Spleen (tissue), 13 donors: ENCODE measurements at places on chromosomes 7 and 10. TPM values are rescaled to one million over a fixed set of nuclear protein-coding genes. Genes with fewer than 3 reads are reported as not detected.
A peak's percentile ranks its signal among the peaks of the same experiment; 100 is the strongest.

The CEP55 gene
- 4.2 TPM for polyA plus RNA-seq

The ADAM22 gene
- 0.64 TPM for polyA plus RNA-seq

The LRRC17 gene
- polyA plus RNA-seq: 0.90 TPM

The TMEM254 gene
- 6.9 TPM for polyA plus RNA-seq

The H2BK1 gene
- polyA plus RNA-seq: 0.24 TPM

DNA sequence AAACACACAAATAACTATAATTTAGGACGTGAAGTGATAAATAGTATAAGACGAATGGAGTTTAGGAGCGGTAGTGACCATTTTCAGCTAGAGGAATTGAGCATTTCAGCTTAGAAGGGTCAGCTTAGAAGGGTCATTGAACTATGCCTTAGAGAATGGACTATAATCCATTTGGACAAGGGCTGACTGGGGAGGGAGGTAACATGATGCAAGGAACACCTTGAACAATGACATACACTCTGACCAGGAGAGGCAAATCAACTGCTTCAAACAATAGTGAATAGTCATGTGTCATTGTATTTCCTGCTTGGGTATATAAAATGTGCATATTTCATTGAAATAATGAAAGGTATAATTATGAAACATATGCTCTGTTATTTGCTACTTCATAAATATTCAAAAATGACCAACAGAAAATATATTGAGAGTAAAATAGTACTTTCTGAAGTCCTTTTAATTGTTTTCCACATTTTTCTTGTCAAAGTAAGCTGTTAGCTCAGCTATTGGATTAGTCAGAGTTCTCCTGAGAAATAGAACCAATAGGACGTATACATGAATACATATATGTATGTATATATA lies 40.5 kb upstream of the WASL start:
- H3K4me1 ChIP-seq: peaks cover 3% of the 10 kb centered on the region
- no peak overlapping the region for H3K27ac ChIP-seq
- no peaks in the 10 kb centered on the region for H3K27me3 ChIP-seq

- peak overlapping the region; percentile 53 for H3K4me3 ChIP-seq
- H3K27me3 ChIP-seq: peaks cover 23% of the 10 kb centered on the region
- H3K36me3 ChIP-seq: no peaks in the 10 kb centered on the region
- no peak overlapping the region for H3K27ac ChIP-seq
- no peak for DNase-seq
- peaks cover 15% of the 10 kb centered on the region for H3K4me1 ChIP-seq
Observed at GRCh38 chr10:101570428-101571270, 17.4 kb downstream of the POLL start.

DNA sequence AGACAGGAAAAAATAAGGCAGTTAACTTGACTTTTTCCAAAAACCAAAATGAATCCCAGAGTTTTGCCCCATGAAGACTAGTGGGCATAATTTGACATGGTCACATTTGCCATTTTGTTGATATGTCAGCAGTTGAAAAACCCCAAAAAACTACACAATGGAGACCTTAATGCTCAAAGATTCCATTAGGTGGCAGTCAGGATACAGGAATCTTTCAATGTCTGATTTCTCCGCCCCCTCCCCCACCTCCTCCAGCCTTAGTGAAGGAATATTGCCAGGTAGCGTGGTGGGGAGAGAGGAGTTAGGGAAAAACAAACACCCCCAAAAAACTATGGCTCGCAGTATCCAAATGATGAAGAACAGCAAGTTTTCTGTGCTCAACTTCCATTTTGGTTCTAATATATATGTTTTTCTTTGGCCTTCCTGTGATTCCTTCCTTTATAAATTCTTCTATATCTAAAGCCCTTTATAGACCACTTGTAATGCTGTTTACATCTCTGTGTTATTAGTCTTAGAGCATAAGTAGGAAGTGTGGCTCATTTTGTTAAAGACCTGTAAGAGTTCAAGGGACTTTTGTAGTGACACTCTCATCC lies 6.7 kb upstream of the SMNDC1 start:
- H3K36me3 ChIP-seq: no peaks in the 10 kb centered on the region
- H3K27ac ChIP-seq: no peak overlapping the region
- H3K4me1 ChIP-seq: peaks cover 30% of the 10 kb centered on the region
- no peak overlapping the region for H3K4me3 ChIP-seq

- no peak overlapping the region for H3K27ac ChIP-seq
- no peaks in the 10 kb centered on the region for H3K27me3 ChIP-seq
- no peak for DNase-seq
- H3K4me1 ChIP-seq: no peaks in the 10 kb centered on the region
Observed at GRCh38 chr10:87646192-87646909, 13.3 kb upstream of the PAPSS2 start.

DNA sequence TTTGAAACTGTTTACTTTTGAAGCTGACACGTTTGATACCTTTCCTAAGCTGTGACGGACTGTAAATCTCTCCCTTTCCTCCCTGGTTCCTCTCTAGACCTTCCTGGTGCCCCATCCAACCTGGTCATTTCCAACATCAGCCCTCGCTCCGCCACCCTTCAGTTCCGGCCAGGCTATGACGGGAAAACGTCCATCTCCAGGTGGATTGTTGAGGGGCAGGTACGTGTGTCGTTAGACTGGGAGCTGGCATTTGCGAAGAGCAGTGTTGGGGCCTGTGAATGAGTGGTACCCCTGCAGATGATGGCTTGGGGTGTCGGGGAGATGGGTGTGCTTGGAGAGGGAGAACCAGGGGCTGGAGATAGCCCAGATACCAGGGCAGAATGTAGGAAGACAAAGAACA lies 602.7 kb upstream of the FOXK1 start:
- no peaks in the 10 kb centered on the region for H3K27me3 ChIP-seq
- DNase-seq: no peak
- H3K36me3 ChIP-seq: no peaks in the 10 kb centered on the region
- no peaks in the 10 kb centered on the region for H3K4me1 ChIP-seq
- H3K4me3 ChIP-seq: no peak overlapping the region

- H3K4me3 ChIP-seq: no peak overlapping the region
- H3K27me3 ChIP-seq: no peaks in the 10 kb centered on the region
- no peak for DNase-seq
- no peaks in the 10 kb centered on the region for H3K4me1 ChIP-seq
Observed at GRCh38 chr7:105473163-105473562, 48.9 kb downstream of the PUS7 start.

GRCh38 chr10:23657677-23658076 lies 218.8 kb downstream of the OTUD1 start:
- H3K4me3 ChIP-seq: no peak overlapping the region
- H3K36me3 ChIP-seq: no peaks in the 10 kb centered on the region
- H3K27ac ChIP-seq: no peak overlapping the region
- DNase-seq: no peak

GRCh38 chr10:113412161-113412560 lies 140.7 kb upstream of the HABP2 start:
- H3K4me3 ChIP-seq: no peak overlapping the region
- H3K27me3 ChIP-seq: no peaks in the 10 kb centered on the region
- H3K36me3 ChIP-seq: no peaks in the 10 kb centered on the region
- DNase-seq: no peak

GRCh38 chr10:28980264-28980663 lies 302.9 kb downstream of the BAMBI start:
- DNase-seq: no peak
- H3K4me1 ChIP-seq: peaks cover 10% of the 10 kb centered on the region
- no peaks in the 10 kb centered on the region for H3K27me3 ChIP-seq
- no peak overlapping the region for H3K27ac ChIP-seq

DNA sequence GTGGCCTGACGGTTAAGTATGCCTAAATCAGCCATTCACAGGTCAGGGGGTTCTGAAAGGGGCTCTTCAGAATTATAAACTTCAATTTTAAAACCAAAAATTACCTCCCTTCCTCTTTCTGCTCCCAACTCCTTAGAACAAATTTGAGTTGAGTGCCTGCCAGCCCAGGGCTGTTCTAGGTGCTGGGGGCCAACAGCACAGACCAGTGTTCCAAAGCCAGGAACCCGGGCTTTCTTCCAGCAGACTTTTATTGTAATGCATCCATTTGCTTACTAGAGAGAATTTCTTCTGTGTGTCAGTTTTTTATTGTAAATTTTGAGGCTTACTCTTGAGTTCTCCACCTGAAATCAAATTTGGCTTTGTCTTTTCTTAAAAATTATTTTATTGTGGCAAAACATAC lies 238.5 kb downstream of the CACNB2 start:
- no peaks in the 10 kb centered on the region for H3K36me3 ChIP-seq
- H3K4me3 ChIP-seq: no peak overlapping the region
- H3K27me3 ChIP-seq: no peaks in the 10 kb centered on the region
- no peak for DNase-seq

DNA sequence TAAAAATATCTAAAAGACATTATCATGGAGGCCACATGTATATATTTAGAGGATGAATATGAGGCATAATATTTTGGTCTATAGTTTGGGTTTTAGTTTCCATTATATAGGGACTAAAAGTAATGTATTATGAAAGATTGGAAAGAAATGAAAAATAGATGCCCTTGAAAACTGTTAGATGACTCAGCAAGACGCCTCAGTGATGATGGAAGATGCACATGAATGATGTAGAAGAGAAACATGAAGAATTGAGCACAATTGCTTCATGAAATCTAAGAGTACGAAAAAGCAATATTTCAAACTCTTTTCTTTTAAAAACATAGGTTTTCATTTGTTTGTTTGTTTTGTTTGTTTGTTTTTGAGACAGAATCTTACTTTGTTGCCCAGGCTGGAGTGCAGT lies 89.8 kb downstream of the ARL4A start:
- H3K27ac ChIP-seq: no peak overlapping the region
- no peak overlapping the region for H3K4me3 ChIP-seq
- no peak for DNase-seq
- H3K4me1 ChIP-seq: no peaks in the 10 kb centered on the region
- H3K27me3 ChIP-seq: no peaks in the 10 kb centered on the region

DNA sequence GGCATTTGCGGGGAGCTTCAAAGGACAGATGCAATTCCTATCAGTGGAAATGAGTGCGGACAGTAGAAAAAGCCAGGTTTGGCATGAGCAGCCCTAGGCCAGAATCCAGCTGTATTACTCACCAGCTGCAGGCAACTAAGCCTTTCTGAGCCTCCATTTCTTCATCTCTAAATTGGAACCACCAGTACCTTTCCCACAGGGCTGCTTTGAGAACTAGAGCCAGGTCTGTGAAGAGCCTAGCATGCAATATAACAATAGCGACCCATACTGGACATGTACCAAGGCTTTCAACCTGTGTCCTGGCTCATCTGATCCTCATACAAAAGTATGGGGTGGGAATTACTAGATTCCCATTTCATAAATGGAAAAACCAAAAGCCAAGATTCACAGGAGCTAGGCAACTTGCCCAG lies 101.0 kb downstream of the GSAP start:
- no peaks in the 10 kb centered on the region for H3K27me3 ChIP-seq
- H3K4me3 ChIP-seq: no peak overlapping the region
- H3K36me3 ChIP-seq: no peaks in the 10 kb centered on the region
- DNase-seq: no peak
